Bladder microvascular endothelial cell (primary cell): ENCODE measurements at places on chromosomes 5 and 9. TPM values are rescaled to one million over a fixed set of nuclear protein-coding genes. Genes with fewer than 3 reads are reported as not detected.

Gene LRRC19
- not detected in 2 replicates for total RNA-seq

Gene C9orf152
- not detected in 2 replicates for total RNA-seq

Gene ARSI
- 0.16 and 0.63 TPM in 2 replicates for total RNA-seq

Gene SH3PXD2B
- 7.4 and 22.9 TPM in 2 replicates for total RNA-seq

Gene CAMK2A
- not detected in 2 replicates for total RNA-seq

Gene LHX3
- total RNA-seq, result not detected in 2 replicates

Gene CNTLN
- 6.6 and 11.1 TPM in 2 replicates for total RNA-seq

Gene C8G
- 1.2 TPM in 1 of 2 replicates, not detected in the other for total RNA-seq
